Suprapubic skin (tissue), 4 donors: ENCODE measurements at places on chromosomes 5 and 9.

GRCh38 chr5:67378256-67378655 is 181.7 kb upstream of the CD180 start:
- DNase-seq: no peak

GRCh38 chr5:79397080-79397479 is 116.9 kb downstream of the HOMER1 start:
- DNase-seq: no peak

GRCh38 chr9:129889941-129890717 is 54.9 kb downstream of the USP20 start:
- no peak for DNase-seq

DNA sequence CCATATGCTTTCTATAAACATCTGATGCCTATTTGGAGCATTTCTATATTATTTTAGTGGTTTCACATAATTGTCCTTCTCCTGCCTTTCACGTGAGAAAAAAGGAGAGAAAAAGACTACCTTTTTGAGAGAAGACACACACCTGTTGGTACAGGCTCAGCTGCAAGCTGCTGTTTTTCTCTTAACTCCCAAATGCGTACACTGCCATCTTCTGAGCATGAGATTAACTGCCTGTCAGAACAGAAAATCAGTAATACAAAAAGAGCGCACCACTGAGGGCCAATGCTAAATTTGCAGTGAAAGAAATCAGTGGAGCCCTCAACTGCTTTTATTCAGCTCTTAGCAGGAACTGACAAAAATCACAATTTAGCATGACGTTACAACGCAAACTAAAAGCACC is 54.9 kb downstream of the WDR41 start:
- DNase-seq: no peak

GRCh38 chr9:111896942-111897600 is 457 bp downstream of the UGCG start:
- peak; percentile 81 for DNase-seq

DNA sequence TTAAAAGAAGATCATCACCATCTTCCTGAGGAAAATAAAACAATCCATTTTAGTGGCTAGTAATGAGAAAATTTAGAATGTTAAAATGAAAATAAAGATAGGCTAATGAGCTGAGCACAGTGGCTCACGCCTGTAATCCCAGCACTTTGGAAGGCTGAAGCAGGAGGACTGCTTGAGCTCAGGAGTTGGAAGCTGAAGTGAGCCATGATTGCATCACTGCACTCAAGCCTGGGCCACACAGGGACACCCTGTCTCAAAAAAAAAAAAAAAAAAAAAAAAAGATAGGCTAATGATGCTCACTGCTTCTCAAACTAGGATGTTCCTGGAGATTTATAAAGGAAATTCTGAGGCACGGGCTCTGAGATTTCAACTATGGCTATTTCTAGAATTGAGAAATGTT is 50.3 kb downstream of the CPLANE1 start:
- no peak for DNase-seq
